C1 segment of cervical spinal cord (tissue), 14 donors: ENCODE measurements at places on chromosomes 4 and X.
A peak's percentile ranks its signal among the peaks of the same experiment; 100 is the strongest.

DNA sequence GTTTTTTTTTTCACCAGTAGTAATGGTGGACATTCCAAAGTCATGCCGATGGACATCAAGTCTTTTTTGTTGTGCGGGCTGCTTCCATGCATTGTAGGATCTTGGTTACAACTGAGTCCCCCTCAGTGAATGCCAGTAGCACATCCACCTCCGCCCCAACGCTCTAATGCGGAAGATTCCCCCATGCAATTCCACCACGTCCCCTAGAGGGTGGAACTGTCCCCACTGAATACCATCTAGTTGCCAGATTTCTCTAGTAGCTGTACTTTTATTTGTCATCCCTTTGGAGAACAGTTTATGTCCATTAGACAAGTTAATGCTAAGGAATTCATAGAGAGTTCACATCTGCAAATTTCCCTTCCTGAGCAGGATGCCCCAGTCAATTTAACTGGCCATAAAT lies 6.7 kb downstream of the SHISA3 start:
- no peak for DNase-seq

DNA sequence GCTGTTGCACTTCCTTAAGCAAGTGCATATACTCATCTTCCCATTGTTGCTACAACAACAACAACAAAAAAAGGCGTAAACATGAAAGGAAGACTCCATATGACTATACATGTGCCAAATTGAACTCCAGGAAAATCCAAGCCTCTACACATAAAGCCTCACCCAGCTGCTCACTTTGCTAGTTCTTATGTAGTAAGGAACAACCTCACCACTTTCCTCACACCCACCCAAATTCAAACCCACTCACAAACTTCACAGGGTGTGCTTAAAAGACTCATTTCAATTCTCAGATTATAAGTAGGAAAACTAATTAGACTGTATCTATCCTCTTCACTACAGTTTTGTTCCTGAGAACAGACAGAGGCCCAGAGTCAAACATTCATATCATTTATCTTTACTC lies 671.1 kb upstream of the INTU start:
- no peak for DNase-seq

GRCh38 chr4:141416677-141417363 lies 196.1 kb downstream of the ZNF330 start:
- no peak for DNase-seq

- DNase-seq: no peak
Measured at GRCh38 chr4:97942137-97942536, 201.1 kb downstream of the STPG2 start.

DNA sequence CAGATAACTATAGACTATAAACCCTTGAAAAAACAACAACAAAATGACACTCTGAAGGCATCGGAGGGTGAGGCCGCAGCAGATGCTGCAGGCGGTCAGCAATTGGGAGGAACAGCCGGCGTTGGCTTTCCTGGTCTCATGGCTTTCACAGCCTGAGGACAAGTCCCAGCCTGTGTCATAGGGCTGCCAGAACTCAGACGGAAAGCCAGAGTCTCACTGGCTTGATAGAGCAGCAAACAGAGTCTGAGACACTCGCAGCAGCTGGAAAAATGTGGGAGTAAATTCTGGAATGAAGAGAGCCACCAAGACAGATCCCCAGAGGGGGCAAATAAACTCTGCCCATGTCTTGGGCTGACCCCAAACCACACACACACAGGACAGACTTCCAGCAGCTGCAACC lies 86.3 kb downstream of the PPP2R2C start:
- peak; percentile 42 for DNase-seq
